Stimulated activated CD4-positive, alpha-beta T cell treated with anti-CD3 and anti-CD28 coated beads, Interleukin-12 subunit alpha, Interleukin-12 subunit beta, amount 100 ng/mL, for 24 hours (primary cell): ENCODE measurements at places on chromosomes 16 and 17.

DNA sequence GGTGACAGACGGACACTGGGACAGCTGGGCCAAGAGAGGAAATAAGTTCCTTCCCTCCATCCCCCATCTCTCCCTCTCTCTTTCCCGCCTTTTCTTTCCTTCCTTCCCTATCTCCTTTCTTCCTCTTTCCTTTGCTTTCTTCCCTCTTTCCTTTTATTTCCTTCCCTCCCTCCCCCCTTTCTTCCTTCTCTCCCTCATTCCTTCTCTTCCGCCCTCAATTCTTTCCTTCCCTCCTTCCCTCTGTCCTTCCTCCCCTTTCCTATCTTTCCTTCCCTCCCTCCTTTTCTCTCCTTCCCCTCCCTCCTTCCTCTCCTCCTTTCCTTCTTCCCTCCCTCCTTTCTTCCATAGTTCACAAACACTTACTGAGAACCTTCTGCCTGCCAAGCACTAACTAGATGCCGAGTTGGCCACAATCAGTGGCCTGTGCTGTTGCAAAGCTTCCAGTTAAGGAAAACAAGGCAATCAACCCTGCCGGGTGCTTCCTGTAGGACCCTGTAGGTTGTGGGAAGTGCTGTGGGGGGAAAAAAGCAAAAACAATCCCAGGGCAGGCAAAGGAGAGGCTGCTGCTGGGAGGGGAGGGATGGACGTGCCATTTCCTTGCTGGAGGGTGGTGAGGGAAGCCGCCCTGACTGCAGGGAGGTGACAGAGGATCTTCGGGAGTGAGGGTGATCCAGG, 31.7 kb downstream of the ABCC6 start:
- no peak for DNase-seq

DNA sequence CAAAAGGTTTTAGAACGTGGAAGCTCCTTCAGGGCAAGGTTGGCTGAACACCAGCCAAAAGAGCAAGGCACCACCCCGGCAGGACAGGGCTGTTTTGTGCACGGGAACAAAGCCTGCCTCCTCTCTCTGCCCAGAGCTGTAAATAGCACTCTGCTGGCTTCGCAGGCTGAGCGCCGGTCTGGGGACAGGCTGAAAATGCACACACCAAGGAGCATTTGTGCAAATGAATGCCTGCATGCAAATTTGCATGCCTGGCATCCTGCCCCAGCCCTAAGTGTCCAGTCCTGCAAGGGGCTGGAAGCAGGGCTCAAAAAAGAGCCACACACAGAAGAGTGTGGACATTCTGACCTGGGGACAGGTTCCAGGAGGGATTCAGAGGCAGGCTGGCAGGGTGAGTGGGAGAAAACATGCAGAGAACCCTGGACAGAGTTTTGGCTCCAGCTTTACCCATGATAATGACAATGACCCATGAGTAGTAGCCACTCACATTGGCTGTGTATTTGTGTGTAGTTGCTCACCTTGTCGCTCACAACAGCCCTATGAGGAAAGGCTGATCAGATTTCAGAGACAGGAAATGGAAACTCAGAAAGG, 11.7 kb downstream of the ABAT start:
- DNase-seq = no peak

DNA sequence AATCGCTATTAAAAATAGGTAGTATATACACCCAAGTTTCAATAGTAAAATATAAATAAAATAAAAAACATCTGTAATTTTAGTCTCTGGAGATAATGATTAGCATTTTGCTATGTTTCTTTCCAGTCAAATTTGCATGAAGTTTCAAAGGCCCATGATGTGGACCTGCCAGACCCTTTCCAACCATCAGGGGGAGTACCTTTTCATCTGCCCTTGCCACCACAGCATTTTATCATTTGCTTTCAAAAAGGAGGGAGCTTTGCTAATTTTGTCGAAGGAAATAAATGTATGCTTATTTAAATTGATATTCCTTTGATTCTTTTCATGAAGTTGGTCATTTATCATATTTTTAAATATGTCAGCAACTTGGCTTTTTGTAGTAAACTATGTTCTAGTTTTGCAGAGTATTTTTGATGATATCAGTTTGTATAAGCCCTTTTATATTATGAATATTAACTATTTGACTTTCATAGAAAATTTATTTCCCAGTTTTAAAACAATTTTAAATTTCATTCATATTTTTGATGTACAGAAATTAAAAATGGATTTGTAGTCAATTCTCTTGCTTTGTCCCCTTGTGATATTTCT, 115.2 kb upstream of the NETO2 start:
- no peak for DNase-seq

DNA sequence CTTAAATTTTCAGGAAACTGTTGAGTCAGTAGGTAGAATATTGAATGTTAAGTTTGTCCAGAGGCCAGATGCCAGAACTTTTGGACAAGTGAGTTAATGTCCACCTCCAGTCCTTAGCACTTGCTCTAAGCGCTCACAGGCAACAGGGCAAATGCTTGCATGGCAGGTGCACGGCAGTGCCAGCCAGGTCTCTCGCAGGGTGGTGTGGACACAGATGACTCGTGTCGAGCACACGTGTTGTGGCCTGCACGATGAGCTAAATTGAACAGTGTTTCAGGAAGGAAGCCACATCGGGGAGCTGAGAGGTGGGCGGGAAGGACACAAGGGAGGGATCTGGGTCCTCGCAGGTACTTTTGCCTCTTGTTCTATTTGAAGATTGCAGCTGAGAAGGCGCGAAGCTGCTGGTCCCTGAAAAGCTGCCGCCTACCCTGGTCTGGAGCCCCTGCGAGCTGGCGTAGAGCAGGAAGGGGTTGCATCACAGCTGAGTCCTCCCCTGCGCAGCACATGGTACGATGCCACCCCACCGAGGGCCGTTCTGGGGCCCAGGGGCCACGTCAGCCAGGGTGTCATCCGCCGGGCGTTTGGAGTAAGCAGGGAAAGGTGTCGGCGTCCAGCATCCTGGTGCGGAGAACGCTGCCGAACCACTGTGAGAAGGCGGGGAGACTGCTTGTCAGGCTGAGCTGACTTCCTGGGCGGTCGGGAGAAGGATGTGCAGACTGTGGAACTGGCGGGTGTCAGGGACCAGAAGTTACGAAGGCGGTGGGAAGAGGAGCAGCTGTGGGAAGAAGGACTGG, 6.3 kb downstream of the RAB40C start:
- no peak for DNase-seq

- no peak for DNase-seq
Measured at GRCh38 chr17:79800325-79801155, 3.7 kb upstream of the CBX8 start.

DNA sequence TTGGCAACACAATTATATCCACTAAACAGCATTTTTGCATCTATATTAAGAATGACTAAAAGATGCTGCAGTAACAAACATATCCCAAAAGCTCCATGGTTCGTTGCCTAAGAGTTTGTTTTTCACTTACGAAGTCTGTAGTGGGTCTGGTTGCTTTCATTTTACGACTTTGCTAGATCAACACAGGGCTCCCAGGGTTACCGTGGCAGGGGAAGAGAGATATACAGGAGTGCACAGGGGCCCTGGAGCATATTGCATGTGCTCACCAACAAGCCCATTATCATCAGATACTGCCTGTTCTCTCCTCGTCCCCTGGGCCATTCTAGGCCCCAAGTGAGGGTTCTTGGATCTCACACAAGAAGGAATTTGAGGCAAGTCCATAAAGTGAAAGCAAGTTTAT, 3.1 kb upstream of the MMP2 start:
- DNase-seq = no peak
